ENCODE measurements at places on chromosomes 3 and 15. TPM values are rescaled to one million over a fixed set of nuclear protein-coding genes. Genes with fewer than 3 reads are reported as not detected.

The GMPS gene
- 29.8 TPM for total RNA-seq

The CHST13 gene
- not detected for total RNA-seq

The ZNF620 gene
- 0.83 TPM for total RNA-seq

The CLDN18 gene
- total RNA-seq = not detected

The CASR gene
- not detected for total RNA-seq

The GOLGA8K gene
- 0.36 TPM for total RNA-seq

The PIGZ gene
- 3.4 TPM for total RNA-seq

The CPEB1 gene
- total RNA-seq = 14.1 TPM

The DNAJA4 gene
- total RNA-seq = 3.4 TPM

The HYAL1 gene
- total RNA-seq = 2.5 TPM

The RPL29 gene
- 640 TPM for total RNA-seq

The SNX22 gene
- total RNA-seq = 0.10 TPM

The NRROS gene
- 1.0 TPM for total RNA-seq

The TM4SF4 gene
- 2.4 TPM for total RNA-seq

The MYD88 gene
- 13.2 TPM for total RNA-seq

The HHATL gene
- not detected for total RNA-seq

The GUCA1C gene
- total RNA-seq = not detected

The STARD9 gene
- 7.8 TPM for total RNA-seq

The ALPK3 gene
- 26.4 TPM for total RNA-seq

The SPRED1 gene
- 50.0 TPM for total RNA-seq

The HRG gene
- not detected for total RNA-seq

The SLTM gene
- total RNA-seq = 44.4 TPM

The OR5K2 gene
- not detected for total RNA-seq

The PLSCR2 gene
- total RNA-seq = not detected

The MIX23 gene
- total RNA-seq = 27.2 TPM

The CPLX3 gene
- not detected for total RNA-seq

The HEG1 gene
- 641 TPM for total RNA-seq

The FGF12 gene
- 0.07 TPM for total RNA-seq

The PRTG gene
- 0.78 TPM for total RNA-seq

The KBTBD13 gene
- not detected for total RNA-seq

The CTXN2 gene
- total RNA-seq = not detected

The DUOXA2 gene
- total RNA-seq = not detected

The DUT gene
- total RNA-seq = 46.0 TPM

The TFG gene
- 82.4 TPM for total RNA-seq

The CYP11A1 gene
- 0.26 TPM for total RNA-seq

The C15orf62 gene
- total RNA-seq = not detected

The SAMMSON gene
- not detected for total RNA-seq

The GOLGA8R gene
- 2.9 TPM for total RNA-seq

The GPR149 gene
- total RNA-seq = not detected

The PLSCR5 gene
- total RNA-seq = not detected

The FSTL1 gene
- total RNA-seq = 1,906 TPM

The GOLGA8Q gene
- 1.1 TPM for total RNA-seq

The RAB43 gene
- total RNA-seq = 23.6 TPM

The HES1 gene
- 7.9 TPM for total RNA-seq

The VIPR1 gene
- 2.2 TPM for total RNA-seq

The CCRL2 gene
- total RNA-seq = 0.26 TPM

The TRAIP gene
- 1.8 TPM for total RNA-seq

The HYKK gene
- 1.7 TPM for total RNA-seq

The SLC22A14 gene
- 0.66 TPM for total RNA-seq

The GRAMD2A gene
- total RNA-seq = 0.46 TPM

The ATP11B gene
- 71.6 TPM for total RNA-seq

The CAPN3 gene
- 1.6 TPM for total RNA-seq

The IL12A gene
- total RNA-seq = 3.7 TPM
